Jurkat, Clone E6-1 (cell line): ENCODE measurements at places on chromosomes 12 and 14.

- no peak for DNase-seq
Observed at GRCh38 chr14:104680056-104680805, 9.2 kb upstream of the INF2 start.

DNA sequence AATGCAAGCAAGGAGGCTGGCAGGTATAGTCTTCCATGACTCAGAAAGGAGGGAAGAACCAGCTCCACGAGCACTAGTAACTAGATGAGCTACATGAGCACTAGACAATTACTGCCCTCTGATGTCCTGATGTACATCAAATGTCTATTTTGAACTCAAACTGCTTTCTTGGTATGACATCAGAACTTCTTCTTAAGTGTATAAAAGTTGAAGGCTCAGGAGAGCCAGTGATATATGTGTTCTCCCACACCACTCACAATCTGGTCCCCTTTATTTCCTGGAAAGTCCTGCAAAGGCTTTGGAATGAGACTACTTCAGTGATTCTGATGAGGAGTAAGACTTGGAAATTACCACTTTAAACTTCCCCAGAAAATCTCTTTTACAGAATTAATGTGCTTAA lies 18.5 kb upstream of the DHRS7 start:
- DNase-seq, result no peak

GRCh38 chr14:58638231-58639197 lies 752 bp downstream of the DACT1 start:
- no peak for DNase-seq

DNA sequence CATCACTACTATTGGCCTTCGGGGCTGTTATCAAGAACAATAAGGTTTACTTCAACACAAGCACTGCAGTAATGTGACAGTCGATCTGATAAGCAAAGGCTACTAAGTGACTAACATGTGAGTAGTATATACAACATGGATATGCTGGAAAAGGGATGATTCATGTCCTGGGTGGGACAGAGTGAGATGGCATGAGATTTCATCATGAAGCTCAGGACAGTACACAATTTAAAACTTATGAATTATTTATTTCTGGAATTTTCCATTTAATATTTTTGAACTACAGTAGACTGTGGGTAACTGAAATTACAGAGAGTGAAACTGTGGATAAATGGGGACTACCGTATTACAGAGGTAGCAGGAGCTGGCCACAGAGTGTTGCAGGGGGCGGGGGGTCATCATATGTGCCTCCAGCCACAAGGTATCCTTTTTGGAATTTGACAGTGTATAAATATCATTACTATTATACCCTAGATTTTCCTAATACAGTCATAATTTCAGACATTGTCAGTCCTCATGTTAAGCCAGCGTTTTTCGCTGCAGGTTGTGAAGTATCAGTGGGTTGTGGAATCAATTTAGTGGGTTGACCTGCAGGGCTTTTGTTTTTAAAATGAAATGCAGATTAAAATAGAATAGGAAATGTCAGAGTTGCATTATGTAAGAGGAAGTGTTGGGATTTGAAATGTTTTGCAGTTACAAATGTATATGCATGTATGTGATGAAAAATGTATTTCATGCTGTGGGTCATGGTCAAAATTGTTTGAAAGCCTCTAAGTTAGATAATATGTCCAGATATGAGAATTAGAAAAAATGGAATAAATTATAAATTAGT lies 148.0 kb upstream of the NUDT4 start:
- no peak for DNase-seq

DNA sequence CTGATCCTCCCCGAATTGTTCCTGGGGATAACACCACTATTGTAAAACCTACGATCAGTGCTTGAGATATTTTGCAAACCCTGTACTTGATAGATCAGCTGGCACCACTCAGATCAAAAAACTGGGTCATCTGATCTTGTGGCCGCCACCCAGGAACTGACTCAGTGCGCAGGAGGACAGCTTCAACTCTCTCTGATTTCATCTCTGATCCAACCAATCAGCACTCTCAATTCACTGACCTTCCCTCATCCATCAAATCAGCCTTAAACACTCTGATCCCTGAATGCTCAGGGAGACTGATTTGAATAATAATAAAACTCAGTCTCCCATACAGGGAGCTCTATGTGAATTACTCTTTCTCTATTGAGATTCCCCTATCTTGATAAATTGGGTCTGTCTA lies 4.2 kb upstream of the XPOT start:
- DNase-seq, result no peak

DNA sequence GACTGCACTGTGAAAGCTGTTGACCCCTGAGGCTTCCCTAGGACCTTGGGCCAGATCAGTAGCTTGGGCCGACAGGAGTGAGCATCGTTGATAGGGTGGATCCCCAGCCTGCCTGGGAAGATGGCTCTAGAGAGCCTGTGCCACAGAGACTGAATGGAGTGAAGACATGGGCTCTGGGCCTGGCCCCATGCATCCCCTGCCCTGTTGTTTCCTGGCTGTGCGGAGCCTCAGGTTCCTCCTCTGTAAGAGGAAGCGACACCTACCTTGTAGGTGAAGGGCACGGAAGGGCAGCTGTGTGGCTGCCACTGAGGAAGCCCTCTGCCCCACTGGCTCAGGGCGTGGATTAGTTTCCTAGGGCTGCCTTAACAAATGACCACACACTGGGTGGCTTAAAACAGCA lies 23.9 kb downstream of the PLEKHG3 start:
- DNase-seq, result no peak

DNA sequence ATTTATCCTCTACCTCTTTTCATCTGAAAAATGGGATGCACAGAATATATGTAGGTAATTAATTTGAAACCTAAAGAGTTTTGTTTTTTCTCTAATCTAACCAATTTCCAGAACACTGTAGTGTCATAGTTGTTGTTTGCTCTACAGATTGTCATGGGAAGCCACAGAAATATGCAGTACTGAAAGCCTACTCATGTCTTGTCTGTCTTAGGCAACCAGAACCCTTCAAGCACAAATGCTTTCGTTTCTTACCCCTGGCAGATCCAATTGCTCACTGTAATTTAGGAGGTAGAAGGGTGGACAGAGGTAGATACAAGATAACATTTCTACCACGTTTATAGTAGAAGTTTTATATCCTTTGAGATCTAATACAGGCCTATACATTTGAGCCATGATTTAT lies 330.2 kb upstream of the NOVA1 start:
- no peak for DNase-seq

- DNase-seq, result no peak
Observed at GRCh38 chr14:52852810-52853521, 61.6 kb upstream of the GNPNAT1 start.

DNA sequence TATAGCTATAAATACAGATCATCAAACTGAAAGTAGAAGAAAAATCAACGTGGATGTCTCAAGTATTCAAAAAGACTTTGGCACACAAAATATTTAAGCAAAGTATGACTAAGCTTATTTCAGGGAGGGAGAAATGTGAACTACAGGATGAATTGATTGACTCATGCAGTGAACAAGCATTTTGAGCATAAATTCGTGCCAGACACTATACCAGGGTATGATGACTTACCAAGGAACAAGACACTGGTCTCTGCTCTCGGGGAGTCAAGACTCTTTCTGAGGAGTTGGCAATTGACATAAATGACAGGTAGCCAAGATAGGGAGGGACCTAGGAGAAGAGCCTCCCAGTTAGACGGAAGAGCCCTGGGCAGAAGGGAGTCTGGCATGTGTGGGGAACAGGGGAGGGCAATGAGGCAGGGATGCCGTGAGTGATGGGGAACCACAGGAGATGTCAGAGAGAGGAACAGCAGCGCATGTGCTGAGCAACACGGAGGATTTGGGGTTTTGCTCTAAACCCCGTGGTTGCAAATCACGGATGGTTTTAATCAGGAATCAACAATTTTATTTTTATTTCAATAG lies 115.2 kb downstream of the TMEM132D start:
- DNase-seq, result no peak

DNA sequence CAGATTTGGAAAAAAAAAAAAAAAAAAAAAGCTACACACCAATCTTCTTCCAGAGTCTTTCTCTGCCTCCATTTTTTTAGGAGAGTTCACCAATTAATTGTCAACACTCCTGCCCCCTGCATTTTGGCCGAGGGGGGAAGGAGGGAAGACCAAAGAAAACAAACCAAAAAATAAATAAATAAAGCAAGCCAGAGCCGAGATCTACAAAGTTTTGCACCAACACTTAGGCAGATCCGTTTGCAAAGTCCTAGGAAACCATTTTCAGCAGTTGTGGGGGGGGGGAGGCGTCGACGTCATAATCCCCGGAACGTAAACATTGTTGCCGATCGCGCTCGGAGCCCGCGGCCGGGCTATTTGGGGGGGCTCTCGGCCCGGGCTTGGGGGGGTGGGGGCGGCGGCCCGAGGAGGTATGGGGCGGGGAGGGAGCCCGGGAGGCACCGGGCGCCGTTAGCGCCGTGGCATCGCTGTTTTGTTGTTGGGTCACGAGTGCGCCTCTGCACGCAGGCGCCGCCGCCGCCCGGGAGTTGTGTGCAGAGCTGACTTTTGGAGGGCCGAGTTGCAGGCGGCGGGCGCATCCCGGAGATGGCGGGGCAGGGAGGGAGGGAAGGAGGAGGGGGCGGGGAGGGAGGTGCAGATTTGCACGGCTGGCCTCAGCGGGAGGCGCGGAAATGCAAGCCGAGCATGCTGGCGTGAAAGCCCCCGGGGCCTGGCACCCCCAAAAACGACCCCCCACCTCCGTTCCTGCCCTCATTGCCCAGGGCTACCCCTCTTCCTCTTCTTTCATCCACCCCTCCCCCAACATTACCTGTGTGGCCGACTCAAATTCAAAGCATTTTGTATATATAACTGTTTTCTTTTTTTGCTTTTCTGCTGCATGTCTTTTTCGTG lies 598 bp downstream of the KDM2B start:
- DNase-seq, result peak; percentile 65

DNA sequence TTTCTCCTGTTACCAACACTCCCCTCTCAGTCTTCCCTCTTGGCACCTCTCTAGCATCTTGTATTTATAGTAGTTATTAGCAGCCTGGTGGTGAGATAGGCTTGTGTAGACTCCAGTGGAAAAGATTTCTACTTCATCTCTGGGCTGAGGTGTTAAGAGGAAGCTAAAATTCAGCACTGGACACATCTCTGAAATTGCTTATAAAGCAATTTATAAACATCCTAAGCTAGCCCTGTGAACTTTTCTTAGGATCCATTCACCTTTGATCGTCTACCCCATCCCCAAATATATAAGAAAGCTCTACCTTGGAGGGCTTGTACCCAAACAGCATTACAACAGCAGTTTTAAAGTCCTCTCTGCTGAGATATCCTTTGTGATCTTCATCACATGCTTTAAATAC lies 928 bp downstream of the EFCAB11 start:
- DNase-seq, result no peak

DNA sequence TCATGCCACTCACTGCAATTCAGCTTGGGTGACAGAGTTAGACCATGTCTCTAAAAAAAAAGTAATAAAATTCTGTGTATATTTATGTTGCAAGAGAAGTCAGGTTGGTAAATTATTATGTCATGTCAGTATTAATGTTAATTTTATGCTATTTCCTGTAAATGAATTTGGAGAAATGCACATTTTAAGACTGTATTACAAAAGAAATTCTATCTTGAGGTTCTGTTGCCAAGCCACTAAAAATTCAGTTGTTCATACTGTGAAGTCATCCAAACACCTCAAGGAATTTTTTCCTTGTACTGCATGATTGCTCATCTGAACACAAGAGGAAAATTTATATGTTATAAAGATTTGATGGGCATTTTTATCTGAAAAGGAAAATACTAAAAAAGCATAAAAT lies 23.3 kb upstream of the HMGA2 start:
- no peak for DNase-seq

DNA sequence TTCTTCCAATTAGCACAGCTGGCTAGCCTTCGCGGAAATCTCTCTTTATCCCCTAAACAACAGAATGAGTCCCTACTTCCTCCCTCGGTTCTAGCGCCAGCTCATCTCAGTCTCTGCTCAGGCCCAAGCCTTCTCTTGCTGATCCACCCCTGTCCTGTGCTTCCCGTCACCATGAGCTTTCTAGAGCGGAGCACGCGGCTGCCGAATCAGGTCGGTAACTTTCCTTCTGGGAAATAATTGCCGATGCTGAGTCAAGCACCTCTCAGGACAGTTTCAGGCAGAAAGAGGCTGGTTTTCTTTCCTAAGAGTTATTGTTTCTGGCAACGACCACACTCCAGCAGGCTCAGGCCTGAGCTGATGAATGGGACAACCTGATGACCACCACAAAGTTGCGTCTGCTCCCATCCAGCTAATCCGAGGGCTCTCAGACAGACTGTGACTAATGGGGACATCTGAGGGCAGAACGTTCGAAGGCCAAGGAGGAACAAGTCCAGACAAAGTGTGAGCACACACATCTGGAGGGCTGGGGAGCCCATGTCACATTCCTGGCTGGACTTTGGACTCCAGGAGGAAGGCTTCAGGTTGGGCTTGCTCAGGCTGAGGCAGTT lies 13.6 kb upstream of the GPR68 start:
- DNase-seq, result no peak

DNA sequence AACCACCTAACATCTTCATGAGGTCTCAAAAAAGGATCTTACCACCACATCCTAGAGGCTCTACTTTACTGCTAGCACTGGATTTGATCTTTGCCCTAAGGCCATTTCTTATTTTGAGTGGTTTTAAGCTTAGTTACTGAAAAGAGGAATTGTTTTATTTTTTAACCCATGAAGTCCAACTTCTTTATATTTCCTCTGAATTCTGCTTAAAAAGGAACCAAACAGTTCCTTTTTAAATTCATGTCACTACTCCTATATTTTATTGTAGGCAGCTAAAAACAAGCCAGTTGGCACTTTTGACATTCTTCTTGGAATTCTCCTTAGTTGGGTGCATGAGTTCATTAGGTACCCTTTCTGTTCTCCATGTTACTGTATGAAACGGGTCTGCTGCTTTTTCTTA lies 76.4 kb downstream of the FGD4 start:
- DNase-seq, result no peak

DNA sequence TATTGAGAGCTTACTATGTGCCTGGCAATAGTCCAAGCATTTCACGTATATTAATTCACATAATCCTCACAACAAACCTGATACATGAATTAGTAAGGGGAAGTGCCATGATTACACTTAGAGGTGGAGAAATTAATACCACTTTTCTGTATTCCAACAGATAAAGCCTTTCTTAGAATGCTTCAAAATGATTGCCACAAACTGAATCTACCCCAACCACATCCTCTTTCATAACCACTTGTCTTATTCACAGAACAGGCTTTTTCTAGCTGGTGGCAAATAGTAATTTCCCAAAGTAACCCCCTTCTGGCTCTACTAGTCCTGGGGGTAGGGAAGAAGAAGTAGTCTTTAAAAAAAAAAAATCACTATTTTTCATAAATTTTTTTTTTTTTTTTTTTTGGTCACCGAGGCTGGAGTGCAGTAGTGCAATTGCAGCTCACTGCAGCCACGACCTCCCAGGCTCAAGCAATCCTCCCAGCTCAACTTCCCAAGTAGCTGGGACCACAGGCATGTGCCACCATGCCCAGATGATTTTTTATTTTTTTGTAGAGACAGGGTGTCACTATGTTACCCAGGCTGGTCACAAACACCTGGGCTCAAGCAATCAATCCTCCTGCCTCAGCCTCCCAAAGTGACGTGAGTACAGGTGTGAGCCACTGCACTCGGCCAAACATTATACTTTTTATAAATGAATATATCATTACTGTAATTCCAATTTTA lies 59.0 kb upstream of the ARID2 start:
- peak; percentile 97 for DNase-seq
